Stimulated activated CD8-positive, alpha-beta memory T cell treated with anti-CD3 and anti-CD28 coated beads, Interleukin-15, amount 100 ng/mL, for 24 hours (primary cell): ENCODE measurements at places on chromosomes 16 and 17.
A peak's percentile ranks its signal among the peaks of the same experiment; 100 is the strongest.

DNA sequence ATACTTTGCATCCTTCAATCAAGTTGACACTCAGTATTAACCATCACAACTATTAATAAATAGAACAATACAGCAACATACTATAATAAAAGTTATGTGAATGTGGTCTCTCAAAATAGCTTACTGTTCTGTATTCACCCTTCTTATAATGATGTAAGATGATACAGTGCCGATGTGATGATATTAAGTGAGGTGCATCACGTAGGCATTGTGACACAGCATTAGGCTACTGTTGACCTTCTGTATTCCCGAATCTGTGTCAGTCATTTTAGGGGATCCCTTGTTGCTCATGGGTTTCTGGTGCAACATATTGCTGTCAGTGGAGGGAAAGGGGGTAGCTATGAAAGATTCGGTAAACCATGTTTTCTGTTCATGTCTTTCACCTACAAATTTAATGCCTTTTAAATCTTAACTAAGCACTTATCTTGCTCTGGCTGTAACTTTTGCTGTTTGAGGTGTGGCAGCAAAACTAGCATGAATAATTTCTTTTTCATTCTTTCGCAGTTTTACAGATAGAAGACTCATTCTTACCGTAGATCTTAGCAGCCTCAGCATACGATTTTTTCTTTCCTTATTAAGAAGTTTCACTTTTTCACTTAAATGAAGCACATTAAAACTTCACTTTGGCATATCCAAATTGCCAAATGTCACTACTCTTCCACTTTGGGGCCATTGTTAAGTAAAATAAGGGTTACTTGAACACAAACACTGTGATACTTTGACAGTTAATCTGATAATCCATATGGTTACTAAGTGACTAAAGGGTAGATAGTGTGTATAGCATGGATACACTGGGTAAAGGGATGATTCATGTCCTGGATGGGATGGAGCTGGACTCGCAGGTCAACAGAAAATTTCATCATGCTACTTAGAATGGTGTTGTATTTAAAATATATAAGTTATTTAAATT lies 29.6 kb downstream of the NFAT5 start:
- DNase-seq: no peak

DNA sequence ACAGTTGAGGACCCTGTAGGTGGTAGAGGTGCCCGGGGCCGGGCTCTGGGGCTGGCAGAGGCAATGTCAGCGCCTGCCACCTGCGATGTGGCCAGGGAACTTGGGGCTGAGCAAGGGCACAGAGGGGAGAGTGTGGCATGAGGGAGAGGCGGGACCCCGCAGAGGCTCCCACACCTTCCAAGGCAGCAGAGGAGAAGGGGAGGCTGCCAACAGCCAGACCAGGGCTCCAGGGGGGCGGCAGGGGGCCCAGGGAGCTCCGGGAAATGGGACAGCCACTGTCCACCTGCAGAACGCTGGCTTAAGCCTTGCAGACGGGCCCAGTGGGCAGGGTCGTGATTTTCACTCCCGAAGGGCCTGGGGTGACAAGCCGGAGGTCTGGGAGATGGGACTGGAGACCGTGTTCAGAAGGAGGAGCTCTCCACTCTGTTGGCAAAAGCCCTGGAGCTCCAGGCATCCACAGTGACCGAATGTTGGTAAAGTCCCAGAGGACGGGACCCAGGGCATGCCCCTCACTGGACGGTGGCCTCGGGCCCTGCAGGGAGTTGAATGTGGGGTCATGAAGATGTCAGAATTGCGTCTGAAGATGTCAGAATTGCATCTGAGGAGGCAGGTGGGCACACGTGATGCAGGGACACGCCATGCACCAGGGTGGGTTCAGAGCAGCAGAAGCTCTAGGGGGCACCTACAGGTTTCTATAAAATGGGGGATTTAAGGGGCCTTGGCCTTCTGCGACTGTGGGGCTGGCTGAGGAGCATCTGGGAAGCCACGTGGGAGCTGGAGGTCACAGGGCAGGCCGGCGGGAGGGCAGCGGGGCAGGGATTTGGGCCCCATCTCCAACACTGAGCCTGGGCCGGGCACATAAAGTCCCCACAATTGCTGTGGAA lies 18.6 kb downstream of the CD7 start:
- no peak for DNase-seq

DNA sequence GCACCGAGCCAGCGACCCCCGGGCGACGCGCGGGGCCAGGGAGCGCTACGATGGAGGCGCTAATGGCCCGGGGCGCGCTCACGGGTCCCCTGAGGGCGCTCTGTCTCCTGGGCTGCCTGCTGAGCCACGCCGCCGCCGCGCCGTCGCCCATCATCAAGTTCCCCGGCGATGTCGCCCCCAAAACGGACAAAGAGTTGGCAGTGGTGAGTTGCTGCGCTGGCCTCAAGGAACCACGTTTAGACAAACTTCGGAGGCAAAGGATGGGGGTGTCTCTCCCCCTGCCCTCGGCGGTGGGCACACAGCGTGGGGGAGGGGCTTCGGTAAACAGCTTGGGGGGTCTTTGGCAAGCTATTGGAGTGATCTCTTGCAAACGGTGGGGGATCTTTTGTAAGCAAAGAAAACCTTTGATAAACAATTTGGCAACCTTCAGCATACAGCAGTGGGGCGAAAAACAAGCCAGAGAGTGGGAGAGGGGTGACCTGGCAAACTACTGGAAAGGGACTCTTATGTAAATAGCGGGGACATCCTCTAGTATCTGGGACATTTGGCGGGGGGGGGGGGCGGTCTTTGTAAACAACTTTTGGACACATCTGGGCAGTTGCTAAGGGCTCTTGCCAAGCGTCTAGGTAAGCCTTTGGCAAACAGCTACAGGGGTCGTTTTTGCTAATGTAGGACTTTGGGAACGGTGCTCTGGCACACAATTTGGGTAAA lies 587 bp downstream of the MMP2 start:
- DNase-seq: no peak

- DNase-seq: no peak
These were observed 3.4 kb upstream of the ZNF423 start for GRCh38 chr16:49859125-49859811.

GRCh38 chr17:79813297-79814126 lies 16.6 kb upstream of the CBX8 start:
- no peak for DNase-seq

- no peak for DNase-seq
These were observed 10.7 kb upstream of the PECAM1 start for GRCh38 chr17:64401244-64401860.

DNA sequence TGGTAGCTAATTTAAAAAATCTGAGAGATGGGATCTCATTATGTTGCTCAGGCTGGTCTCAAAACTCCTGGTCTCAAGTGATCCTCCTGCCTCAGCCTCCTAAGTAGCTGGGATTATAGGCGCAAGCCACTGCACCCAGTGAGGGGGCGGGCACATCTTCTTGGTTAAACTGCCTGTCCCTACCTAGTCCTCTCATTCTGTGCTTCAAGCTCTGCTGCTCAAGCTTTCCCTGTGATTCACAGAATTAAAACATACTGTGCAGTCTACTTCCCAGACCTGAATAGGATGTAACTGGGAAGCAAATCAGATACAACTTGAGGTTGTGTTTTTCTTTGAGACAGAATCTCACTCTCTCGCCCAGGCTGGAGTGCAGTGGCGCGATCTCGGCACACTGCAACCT lies 2.3 kb downstream of the MRPL38 start:
- no peak for DNase-seq

GRCh38 chr16:62870554-62870953 lies 834.3 kb upstream of the CDH8 start:
- no peak for DNase-seq

DNA sequence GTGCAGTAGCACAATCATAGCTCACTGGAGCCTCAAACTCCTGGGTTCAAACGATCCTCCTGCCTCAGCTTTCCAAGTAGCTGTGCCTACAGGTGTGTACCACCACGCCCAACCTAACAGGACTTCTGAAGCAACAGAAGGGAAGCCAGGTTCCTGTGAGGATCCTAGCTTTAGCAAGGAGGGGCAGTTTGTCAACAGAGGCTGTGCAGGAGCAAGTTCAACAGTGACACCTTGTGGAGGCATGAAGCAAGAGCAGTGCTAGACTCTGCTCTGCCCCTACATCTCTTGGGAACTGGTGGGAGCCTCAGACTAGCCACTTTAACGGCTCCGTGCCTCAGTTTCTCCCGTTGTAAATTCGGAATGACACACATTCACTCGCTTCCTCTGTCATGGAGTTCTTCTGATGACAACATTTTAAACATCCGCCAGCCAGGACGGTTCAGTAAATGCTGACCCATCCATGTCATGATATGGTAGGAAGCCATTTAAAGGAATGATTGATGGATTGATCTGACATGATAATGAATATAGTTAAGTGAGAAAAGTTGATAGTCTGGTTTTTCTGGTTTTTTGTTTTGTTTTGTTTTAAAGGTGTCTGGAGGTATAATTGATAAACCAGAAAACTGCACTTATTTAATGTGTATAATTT lies 218.7 kb downstream of the MRTFB start:
- no peak for DNase-seq

DNA sequence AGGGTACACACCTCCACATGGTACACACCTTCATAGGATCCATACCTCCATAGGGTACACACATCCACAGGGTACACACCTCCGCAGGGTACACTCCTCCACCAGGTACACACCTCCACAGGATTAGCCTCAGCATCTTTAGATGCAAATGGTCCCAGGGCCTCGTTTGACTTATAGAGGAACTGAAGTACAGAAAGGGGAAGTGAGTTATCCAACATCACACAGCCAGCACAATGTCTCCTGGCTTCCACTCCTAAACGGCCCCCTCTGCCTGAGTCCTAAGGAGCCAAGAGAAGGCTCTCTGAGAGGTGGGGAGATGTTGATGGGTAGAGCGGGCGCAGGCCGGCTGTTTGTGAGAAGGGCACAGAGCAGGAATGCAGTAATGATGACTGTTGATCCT lies 12.0 kb downstream of the FOXN1 start:
- DNase-seq: no peak

DNA sequence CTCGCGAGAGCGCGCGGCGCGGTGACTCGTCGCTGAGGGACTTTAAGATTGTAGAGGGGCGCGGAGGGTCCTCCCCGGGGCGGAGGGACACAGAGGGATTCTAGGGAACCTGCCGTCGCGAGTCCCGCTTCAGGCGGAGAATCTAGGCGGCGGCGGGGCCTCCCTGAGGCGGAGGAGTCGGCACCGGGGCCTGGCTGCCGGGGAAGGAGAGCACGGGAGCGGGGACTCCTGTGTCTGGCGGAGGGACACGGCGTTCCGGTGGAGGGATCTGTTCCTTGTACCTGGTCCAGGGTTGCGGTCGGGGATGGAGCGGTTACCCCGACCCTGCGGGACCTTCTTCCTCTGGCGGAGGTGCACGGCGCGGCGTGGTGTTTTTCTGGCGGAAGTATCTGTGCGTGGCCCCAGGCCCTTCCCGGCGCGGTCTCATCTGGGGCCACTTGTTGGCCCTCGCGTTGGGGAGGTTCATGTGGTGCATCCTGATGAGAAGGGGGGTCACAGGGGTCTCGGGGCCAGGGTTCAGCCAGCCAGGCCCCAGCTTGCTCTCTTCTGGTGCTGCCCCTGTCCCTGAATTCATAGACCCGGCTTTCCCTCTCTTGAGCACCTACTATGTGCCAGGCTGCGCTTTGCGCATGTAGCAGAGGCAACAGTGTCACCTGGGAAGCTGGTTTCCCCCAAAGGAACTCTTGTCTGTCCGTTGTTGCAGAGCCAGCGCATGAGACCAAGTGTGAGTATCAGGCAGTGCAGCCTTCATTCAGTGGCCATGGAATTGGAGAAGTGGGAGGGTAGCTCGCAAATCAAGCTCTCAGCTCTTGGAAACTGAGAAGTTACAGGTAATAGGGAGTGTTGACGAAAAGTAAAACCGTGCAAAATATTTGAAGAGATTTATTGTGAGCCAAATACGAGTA lies 563 bp upstream of the ZKSCAN2 start:
- DNase-seq: peak; percentile 59

GRCh38 chr17:39200957-39201510 lies 951 bp downstream of the RPL19 start:
- DNase-seq: no peak

GRCh38 chr17:46976626-46977270 lies 2.3 kb downstream of the RPRML start:
- DNase-seq: no peak

DNA sequence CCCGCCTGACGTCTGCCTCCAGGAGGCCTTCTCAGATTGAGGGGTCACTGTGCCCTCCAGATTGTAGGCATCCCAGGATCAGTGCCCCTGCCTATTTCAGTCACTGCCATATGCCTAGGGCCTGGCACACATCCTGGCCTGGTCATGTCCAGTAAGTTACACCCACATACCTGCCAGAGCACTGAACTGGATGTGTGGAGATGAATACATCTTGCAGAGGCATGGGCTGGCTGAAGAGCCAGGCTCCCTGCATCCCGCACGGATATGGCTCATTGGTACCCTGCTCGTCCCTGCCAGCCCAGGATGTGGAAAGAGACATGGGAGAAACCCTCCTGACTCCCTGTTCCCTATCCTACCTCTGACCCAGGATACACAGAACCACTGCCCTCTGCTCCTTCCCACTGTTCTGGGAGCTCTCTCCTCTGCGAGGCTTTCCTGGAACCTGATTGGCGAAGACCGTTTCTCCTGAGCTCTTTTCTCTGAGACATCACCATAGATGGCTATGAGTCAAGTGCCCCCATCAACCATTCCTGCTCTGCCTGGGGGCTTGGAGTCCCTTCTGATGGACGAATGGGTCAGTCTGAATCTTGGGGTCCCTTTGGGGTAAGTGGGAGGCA lies 40.0 kb upstream of the TAC4 start:
- no peak for DNase-seq

- DNase-seq: no peak
These were observed 10.1 kb downstream of the DNAH9 start for GRCh38 chr17:11608396-11608795.

DNA sequence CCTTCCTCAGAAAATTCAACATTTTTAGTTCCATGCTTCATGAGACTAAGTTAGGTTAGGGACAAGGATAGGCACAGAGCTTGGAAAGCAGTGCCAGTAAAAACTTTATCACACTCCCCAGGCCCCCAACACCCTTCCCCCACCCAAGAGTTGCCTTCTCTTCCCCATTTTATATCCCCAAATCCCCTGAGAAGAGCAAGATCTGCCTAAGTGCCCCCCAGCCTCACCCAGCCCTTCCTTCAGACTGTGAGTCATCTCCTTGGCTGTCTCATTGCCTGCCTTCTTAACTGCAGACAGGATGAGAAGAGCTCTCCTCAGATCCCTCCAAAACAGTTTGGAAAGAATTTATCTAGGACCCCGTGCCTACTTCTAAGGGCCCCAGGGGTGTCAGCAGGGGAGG lies 55.8 kb downstream of the NEUROD2 start:
- DNase-seq: no peak

GRCh38 chr17:6677158-6677831 lies 25.7 kb downstream of the C17orf100 start:
- no peak for DNase-seq

- DNase-seq: no peak
These were observed 159.5 kb downstream of the RBFOX1 start for GRCh38 chr16:7492122-7492521.

DNA sequence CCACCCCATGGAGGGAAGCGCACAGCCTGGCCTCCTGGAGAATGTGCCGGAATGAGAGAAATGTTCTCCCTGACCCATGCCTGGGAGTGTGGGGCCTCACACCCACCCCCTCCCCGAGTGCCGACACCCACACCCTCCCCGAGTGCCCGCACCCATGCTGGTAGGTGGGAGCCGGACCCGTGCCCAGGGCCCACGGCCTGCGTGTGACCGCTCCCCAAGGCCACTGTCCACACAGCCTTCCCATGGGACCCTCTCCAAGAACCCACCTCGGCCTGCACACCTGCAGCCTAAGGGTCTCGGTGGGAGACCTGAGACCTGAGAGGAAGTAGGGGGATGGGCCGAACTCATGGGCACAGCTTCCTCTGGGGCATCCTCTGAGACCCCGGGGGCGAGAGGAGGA lies 3.3 kb upstream of the PVALEF start:
- no peak for DNase-seq

GRCh38 chr17:3512505-3513171 lies 36.8 kb downstream of the ASPA start:
- DNase-seq: no peak
